ENCODE measurements at places on chromosomes 2 and 18.

- no peak for DNase-seq
These were observed 89.0 kb upstream of the RBMS1 start for GRCh38 chr2:160582490-160583145.

- DNase-seq, result no peak
These were observed 238.0 kb upstream of the COPS8 start for GRCh38 chr2:236847538-236848263.

DNA sequence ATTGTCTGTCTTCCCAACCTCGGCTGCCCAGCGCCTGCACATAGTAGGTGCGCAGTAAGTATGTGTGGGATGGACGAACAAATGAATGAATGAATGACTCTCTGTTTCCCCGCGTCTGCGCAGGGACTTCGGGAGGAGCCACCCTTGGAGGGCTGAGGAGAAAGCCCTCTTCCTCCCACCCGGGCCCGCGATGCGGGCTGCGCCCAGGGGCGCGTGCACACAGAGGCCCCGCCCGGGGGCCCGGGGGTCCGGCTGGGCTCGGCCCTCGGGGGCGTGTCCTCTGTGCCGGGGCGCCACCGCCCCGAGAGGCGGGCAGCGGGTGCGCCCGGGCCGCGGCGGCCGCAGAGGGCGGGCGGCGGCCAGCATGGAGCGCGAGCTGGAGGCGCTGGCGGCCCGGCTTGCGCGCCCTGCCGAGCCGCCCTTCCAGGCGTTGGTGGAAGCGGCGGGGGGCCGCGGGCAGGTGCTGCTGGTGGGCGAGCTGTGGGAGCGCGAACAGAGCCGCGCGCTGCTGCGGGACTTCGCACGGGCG lies at the start of gene C2orf72:
Gene C2orf72, plus strand, starts transcription at position 322 of the 529 bp plus-strand sequence. Its CDS starts 43 bp downstream, at position 365.
- no peak for DNase-seq

- no peak for DNase-seq
These were observed 3.1 kb upstream of the MSGN1 start for GRCh38 chr2:17813010-17813741.

GRCh38 chr2:226873826-226874225 lies 38.0 kb downstream of the RHBDD1 start:
- no peak for DNase-seq

DNA sequence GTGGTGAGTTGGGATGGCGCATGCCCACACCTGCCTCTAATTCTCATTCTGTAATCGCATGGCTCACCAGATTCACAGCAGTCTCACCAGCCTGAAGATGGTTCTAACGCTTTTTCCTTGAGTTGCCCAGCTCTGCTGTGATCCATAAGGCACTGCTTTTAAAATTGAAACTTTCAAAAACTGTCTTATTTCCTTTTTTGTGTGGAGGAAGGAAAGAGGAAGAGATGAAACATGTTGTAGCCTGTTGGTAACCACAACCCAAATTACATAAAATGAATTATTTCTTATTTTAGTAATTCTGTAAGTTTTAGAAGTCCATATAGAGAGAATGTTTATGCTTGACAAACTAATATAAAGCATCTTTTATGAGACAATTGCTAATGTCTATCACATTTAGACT lies 165.4 kb downstream of the RBM43 start:
- no peak for DNase-seq

DNA sequence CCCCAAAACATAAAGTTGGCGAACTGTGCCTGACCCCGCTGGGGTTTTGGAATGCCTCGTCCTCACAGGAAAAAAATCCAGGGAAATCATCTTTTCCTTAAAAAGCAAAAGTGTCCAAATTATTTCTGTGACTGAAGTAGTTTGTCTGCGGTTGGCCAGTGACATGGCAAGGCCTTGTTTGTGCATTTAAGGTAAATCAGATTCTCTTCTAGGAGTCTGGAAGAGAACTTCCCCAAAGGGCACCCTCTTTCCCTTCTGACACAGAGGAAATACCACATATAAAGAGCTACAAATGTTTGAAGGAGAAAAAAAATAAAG lies 737 bp upstream of the CYB5A start:
- DNase-seq, result no peak

DNA sequence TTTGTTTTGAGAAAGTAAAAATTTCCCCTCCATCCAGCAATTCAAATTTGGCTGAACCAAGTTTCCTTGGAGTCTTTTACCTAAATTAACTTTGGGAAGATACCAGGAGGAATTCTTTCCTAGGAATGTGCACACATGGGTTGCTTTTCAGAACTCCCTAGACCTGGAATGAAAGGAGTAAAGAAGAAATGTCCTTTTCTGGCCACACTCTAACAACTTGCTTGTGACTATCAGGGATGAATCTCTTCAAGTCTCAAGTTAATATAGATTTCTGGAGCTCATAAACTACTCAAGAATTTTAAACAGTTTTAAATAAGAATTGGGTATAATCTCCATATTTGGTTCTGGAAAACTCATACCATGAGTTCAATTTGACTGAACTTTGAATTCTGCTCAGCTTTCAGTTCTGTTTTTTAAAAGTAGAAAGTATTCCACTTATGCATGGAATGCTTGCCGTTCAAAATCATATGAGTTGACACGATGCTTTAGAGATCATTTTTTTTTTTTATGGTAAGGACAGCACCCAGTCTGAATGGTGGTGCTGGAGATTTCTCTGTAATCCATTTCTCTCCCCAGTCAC lies 7.7 kb downstream of the RASGRP3 start:
- no peak for DNase-seq
